ENCODE measurements at places on chromosomes 3 and 15.

GRCh38 chr3:43281020-43281419 lies 5.3 kb upstream of the SNRK start:
- no peak for DNase-seq

DNA sequence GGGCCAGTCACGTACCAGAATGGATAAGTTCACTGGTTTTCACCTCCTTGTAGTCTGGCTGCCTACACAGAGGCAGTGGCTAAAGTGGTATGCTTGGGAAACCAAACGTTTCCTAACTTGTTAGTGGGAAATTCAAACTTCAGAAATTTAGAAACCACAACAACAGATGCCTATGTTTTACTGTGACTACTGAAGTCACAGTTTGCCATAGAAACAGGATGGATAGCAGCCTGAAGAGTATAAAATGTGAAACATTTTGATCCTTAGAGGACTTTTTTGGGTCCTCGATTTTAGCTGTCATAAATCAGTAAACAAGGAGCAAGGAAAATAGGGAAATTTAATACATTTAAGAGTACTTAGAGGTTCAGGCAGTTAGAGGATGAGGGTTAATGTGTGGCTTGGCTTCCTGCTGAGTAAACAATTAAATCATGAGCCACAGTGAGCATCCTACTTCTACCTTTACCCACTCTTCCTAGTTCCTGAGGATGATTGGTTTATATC lies 48.6 kb downstream of the CMSS1 start:
- DNase-seq, result no peak

- DNase-seq, result no peak
Observed at GRCh38 chr3:98440283-98440682, 22.7 kb upstream of the OR5K1 start.

DNA sequence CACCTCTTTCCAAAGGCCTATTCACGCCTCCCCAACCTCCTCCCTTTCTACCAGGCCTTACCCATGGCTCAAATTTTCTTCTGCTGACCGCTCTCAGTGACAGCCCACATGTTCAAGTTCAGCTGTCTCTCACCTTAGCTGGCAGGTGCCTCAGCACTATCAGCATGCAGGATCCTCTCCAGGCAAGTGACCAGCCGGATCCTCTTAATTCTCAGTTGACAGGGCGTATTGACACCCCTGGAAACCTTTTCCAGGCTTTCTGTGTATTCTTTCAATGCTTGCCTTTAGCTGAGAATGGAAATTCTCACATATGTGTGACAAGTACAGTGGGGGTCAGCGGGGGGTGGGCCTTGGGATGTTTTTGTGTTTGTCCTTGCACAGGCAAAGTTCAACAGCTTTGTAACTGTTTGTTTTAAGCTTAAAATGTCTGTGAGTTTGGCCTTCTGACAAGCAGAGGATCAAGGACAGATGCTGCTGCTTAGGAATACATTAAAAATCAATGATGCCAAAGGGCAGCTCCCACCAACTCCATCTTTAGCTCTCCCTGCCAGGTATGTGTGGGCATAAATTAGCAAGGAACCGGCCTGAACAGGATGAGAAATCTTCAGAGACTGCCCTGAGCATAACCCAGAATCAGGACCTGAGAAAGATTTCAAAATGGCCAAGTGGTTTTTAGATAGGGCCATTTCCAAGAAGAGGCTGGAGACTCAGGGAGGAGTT lies 17.4 kb upstream of the BDH1 start:
- no peak for DNase-seq

DNA sequence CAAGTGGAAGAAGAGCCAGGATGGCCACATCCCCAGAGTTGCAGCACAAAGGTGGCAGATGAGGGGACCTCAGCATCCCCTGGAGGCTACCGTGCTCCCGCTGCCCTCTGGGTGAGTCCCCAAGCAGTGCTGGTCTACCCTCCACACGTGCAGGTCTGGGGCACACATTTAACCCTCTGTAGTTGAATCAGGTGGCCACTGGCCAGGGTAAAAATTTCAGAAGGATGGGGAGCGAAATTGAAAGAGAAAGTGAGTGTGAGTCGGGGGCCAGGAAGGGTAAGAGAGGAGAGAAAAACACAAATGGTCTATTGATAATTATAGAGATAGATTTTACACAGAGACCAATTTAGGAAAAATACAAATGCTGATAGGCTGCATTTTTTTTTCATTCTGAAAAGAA lies 139.5 kb upstream of the EIF1B start:
- DNase-seq, result no peak

DNA sequence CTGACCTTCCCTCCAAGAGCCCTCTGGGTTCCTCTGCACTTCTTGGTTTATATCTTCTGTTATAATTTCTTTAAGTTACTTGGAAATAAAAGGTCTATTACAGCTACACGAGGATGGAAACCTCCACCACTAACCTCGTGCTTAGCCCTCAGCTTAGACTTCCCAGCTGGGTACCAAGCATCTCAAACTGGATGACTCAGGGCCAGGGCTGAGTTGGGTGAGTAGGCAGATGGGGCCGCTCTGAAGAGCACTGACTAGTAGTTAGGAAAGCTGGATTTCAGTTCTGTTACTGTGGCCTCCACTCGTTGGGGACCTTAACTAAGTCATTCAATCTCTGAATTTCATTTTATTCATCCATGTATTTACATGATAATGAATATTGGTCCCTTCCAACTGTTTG lies 1036.6 kb downstream of the IGSF11 start:
- no peak for DNase-seq

DNA sequence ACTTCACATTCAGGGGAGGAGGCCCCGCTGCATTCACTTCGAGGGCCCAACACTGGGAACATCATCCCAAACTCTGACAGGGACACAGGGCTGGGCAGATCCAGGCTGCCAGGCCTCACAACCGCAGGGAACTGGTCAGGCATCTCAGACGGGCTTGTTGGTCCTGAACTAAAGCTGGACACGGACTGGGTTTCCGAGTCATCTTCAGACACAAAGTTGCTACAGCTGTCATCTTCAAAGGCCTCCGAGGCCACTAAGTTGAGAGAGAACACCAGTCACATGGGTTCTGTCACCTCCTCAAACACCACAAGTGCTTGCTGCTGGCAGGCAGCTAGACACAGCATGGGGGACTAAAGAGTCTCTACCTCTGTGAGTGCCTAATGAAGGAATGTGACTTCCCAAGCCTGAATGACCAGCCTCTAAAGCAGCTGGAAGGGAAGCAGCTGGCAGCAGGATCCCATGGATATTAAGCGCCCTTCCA lies 50.9 kb downstream of the CAPN7 start:
- no peak for DNase-seq

GRCh38 chr15:50381438-50381837 lies 26.4 kb upstream of the GABPB1 start:
- no peak for DNase-seq

- DNase-seq, result no peak
Observed at GRCh38 chr3:27633224-27633545, 88.9 kb downstream of the EOMES start.

DNA sequence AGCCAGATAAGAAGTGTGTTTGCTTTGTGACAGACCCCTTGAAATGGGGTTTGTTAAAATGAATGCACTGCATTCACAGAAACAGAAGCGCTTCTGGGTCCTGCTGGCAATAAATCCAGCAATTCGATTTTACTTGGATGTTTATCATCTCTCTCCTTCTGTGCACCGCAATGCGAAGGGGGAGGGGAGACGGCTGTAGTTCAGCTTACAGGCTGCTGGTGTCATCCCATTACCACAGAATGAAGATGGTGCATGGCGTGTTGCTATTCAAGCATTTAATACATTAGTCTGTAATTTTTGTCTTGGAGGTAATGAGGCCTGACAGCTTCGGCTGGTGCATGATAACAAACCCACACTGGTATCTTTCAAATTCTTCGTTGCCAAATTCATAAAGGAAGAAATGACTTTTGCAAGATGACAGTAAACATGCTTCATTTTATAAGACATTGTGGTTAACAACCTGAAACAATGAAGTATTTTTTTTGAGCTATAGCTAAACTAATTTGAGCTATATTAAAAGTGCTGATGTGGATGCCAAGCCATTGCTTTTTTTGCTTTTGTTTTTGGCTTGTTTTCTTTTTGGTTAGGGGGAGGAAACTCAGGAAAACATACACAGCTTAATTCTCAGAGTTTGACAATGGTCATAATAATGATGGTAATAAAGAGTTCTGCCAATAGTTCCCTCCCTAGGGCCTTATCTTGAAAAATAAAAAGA lies 418.3 kb downstream of the OTOL1 start:
- no peak for DNase-seq

DNA sequence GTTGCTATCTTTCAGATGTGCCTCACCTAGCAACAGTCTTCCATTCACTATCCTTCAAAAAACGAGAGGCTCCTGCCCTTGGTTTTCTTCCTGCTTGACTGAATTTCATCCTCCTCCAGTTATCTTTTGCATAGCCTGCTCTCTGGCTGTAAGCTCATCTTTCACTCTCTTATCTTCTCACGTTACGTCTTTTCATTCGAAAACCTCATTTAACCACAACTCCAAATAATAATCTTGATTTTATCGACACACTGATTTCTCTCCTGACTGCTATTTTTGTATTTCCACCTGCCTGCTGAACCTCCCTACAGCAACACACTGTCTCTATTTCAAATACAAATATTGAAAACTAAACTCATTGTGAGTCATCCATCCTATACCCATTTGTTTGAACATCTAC lies 230.7 kb upstream of the TMC3 start:
- DNase-seq, result no peak

GRCh38 chr3:150680562-150680961 lies 23.2 kb downstream of the ERICH6 start:
- no peak for DNase-seq

- no peak for DNase-seq
Observed at GRCh38 chr15:86247249-86247955, 167.7 kb downstream of the AGBL1 start.

DNA sequence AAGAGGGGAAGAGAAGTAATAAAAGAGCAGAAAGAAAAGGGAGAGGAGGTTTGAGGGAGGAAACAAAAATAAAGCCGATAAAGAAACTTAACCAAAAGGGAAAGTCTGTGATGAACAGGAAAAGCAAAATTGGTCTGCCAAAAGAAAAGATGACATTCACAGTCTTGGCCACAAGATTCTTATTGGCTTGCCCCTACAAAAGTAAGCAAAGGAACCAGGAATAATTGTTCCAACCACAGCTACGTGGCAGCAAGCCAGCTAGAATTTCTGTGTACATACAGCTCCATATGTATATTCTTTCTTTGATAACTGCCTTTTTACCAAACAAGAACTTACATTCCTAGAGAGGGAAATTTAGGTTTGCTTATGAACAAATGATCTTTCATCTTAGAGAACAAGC lies 79.6 kb downstream of the MLH1 start:
- no peak for DNase-seq

DNA sequence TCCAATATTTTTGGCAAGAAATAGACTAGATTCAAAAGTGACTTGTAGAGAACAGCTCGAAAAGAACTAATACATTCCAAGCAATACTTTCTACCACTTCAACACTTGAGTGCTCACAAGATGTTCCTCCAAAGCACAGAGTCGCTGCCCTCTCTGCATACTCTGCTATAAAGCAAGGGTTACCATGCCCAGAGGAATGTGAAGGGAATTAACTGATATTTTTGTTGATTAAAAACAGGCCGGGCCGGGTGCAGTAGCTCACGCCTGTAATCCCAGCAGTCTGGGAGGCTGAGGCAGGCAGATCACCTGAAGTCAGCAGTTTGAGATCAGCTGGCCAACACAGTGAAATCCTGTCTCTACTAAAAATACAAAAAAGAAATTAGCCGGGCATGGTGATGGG lies 57.6 kb upstream of the CSPG5 start:
- DNase-seq, result no peak

DNA sequence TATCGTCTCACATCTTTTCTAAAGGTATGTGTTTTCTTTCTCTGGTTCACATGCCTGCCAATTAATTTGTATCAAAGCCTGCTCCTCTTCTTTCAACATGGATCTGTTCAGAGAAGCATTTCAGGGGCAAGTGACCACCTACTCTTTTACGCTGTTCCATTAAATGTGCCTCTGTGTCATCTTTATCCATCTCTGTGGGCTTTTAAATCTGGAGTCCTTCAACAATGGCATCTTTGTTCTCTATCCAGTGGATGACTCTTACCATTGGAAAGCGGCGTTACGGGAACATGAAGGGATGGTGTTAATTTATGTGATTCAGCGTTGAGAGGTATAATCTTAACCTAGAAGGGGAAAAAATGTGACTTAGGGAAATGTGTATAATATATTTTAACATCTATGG lies 92.7 kb upstream of the CFAP20DC start:
- DNase-seq, result no peak

DNA sequence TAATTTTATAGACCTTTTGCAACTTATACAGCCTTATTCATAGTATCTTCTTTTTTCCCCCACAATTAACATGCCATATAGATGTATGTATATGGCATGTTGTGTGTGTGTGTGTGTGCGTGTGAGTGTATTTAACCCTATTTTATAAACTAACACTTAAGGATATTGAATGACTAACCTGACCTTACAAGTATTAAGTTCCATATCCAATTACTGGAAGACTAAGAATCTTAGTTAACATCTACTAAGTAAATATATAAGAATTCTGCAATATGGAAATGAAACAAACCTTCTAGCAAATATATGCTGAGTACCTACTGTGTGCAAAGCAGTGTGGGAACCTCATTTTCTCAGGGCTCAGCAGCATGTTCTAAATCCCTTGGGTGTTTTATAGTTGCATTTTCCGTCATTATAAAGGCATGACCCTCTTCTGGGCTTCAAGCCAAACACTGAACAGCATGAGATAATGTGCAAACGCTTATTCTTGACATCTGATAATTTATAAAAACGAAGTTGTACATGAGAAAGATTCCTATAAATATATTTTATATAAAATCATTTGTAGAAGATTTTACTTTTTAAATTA lies 105.5 kb downstream of the NLGN1 start:
- peak; percentile 62 for DNase-seq

DNA sequence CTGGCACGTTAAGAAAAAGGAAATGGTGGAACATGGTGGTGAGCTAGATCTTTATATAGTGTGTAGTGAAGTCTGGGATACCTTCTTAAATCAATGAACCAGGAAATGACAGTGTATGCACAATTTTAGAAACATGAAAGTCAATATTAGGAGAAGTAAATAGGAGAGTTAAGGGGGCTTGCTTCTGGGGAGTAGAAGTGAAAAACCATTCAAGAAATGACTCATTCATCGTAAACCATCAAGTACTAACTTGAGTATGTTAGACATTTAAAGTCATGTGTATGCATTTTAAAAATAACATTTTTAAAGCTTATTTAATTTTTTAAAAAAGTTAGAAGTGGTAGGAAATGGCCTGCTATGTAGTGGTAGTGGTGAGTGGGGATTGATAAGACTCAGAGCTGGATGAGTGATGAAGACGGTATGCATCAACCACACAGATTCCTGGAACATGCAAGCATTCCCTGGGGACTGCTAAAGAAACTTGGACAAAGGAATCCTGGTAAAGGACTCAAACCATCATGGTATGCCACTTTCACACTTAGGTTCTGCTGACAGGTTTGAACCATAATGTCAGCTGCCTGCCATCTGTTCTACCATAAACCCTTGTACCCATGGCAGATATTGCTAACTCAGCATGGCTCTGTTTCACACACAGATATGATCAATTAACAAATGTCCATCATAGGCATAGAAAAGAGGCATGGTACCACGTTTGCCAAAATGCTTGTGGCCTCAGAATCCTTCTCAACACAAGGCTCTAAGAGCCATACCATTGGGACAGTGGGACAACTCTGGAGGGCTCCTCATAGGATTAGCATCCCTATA lies 28.9 kb upstream of the MITF start:
- DNase-seq, result no peak
